ENCODE measurements at places on chromosomes 4 and X. TPM values are rescaled to one million over a fixed set of nuclear protein-coding genes. Genes with fewer than 3 reads are reported as not detected.

DNA sequence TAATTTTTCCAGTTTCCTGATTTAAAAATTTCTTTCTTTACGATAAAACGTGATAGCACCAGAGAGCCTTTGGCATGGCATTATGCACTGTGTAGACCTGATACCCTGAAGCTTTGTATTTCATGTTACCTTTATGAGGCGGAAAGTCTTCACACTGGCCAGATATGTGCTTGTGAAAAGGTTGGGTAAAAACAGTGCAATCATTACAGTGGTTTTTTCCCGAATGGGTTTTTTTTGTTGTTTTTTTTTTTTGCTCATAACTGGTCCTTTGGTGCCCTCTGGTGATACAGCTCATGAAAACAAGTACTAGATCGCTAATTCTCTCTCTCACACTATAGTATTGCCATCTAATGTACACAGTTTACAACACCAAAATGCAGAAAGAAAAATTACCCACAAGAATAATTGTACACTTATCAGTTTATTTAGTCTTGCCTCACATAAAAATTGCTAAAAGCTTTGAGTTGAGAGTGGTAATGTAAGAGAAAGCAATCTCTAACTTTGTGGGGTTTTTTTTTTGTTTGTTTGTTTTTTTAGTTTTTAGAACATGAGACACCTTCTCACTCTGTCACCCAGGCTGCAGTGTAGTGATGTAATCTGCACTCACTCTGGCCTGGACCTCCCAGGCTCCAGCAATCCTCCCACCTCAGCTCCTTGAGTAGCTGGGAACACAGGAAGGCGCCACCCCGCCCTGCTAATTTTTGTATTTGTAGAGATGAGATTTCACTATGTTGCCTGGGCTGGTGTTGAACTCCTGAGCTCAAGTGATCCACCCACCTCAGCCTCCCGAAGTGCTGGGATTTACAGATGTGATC, 21.3 kb downstream of the SPCS3 start:
- DNase-seq, result peak; percentile 55

DNA sequence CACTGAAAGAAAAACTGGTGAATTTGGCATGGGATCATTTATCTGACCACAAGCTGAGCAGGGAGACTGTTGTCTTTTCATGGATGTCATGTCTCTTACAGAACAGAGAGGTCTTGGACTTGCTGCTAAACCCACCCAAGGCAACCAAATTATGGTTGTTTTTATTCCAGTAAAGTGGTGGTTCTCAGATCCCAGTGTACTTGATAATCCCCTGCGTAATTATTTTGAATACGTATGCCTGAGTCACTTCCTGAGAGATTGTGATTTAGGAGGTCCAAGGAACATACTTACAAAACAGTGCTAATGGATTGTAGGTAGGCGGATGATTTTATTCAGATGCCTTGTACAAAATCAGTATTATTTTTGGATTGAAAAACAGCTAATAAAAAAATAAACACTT, 585.6 kb downstream of the IL1RAPL1 start:
- peak; percentile 21 for DNase-seq

GRCh38 chrX:20240201-20240600, 26.5 kb downstream of the RPS6KA3 start:
- no peak for DNase-seq

DNA sequence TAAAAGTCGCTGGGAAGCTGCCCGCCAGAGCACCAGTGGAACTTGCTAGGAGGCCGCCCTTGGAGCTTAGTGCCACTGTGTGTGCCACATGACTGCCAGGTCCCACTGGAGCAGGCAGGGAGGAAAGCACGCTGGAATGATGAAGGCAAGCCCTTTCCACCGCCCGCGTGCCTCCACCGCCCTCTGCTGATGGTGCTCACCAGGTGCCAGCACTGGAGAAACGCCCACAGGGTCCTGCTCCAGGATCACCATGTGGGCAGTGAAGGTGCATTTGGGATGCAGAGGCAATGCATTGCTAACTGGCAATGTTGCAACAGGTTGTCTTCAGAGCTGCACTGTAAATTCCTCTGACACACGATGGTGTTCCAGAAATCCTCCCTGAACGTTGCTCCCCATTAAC, 76.3 kb downstream of the SHROOM2 start:
- no peak for DNase-seq

DNA sequence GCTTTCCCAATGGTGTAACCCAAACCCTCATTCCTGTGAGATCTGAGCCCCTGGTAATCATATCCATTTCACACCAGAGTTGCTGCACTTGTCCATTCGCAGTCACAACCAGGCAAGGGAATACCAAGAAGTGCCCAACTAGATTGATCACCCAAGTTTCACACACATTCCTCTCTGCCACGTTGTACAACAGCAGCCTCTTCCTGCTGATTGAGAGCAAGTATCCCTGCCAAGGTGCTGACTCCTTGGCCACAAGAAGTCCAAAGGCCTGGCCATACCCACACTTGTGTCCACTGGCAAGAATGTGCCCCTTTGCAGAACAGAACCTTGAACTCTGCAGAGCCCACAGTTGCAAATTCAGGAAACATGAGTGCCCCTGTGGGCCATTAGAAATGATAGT, 6.5 kb upstream of the ACOT9 start:
- no peak for DNase-seq

DNA sequence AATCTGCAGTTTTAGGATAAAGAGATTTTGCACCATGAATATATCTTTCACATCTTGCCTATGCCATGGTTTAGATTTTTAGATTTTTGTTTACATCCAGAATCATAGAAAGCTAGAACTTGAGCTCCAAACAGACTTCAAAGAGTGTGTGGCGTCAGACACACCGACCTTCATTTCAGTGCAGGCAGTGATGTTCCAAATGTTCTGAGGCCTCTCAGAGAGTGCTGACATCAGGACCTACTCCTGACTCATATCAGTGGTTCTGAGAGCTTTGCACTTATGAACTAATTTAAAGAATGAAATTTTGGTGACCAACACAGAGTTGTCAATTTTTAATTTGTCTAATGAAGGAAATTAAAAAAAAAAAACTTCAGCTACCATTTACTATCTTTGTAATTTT, 18.3 kb downstream of the CXCR3 start:
- DNase-seq, result no peak

DNA sequence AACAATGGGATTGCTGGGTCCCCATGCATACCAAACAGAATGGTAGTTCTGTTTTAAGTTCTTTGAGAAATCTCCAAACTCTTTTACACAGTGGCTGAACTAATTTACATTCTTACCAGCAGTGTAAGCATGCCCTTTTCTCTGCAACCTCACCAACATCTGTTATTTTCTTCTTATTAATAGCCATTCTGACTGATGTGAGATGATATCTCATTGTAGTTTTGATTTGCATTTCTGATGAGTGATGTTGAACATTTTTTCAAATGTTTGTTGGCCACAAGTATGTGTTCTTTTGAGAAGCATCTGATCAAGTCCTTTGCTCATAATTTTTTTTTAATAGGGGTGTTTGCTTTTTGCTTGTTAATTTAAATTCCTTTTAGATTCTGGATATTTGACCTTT, 41.2 kb upstream of the ZMAT1 start:
- DNase-seq, result no peak

GRCh38 chr4:184807256-184807655, 18.5 kb downstream of the ACSL1 start:
- no peak for DNase-seq

GRCh38 chrX:110159235-110159634, 156.3 kb downstream of the TMEM164 start:
- DNase-seq, result no peak

DNA sequence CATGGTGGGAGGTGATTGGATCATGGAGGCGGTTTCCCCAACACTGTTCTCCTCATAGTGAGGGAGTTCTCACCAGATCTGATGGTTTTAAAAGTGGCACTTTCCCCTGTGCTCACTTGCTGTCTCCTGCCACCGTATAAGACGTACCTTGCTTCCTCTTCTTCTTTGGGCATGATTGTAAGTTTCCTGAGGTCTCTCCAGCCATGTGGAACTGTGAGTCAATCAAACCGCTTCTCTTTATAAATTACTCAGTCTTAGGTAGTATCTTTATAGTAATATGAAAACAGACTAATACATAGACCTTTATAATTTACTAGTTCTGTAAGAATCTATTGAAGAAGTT, 82.5 kb upstream of the PITX2 start:
- DNase-seq, result no peak

DNA sequence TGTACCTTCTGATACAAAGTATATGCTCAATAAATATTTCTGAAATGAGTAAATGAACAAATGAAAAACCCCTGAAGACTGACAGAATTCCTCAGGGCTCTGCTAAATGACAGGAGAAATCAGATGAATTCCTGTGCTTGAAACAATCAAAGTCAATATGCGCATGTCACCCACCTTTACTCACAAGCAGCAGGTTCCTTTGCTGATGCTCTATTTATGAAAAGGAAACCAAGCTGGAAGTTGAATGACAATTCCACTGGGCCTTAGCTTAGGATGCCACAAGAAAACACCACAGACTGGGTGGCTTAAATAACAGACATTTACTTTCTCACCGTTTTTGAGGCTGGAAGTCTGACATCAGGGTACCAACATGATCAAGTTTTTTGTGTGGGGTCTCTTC, 477.5 kb upstream of the TEX13C start:
- no peak for DNase-seq

DNA sequence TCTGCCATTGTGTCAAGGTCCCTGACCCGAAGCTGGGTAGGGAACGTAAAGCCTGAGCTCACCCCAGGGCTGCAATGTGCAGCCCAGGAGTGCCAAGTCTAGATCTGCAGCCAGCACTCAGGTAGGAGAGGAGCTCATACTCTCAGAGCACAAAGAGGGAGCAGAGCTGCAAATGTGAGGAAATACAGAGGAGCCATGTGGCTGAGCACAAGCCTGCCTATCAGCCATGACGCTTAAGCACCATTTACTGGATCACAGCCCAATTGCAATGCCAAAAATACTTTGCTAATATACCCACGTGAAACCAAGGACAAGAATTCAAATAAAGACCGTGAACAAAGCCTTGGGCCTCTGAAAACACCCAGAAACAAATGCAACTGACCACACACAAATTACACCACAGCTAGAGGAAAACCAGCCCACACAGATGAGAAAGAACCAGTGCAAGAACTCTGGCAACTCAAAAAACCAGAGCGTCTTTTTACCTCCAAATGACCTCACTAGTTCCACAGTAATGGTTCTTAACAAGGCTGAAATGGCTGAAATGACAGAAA, 69.0 kb upstream of the HPF1 start:
- DNase-seq, result no peak

GRCh38 chr4:176150356-176150682, 45.1 kb downstream of the SPATA4 start:
- DNase-seq, result peak; percentile 31

DNA sequence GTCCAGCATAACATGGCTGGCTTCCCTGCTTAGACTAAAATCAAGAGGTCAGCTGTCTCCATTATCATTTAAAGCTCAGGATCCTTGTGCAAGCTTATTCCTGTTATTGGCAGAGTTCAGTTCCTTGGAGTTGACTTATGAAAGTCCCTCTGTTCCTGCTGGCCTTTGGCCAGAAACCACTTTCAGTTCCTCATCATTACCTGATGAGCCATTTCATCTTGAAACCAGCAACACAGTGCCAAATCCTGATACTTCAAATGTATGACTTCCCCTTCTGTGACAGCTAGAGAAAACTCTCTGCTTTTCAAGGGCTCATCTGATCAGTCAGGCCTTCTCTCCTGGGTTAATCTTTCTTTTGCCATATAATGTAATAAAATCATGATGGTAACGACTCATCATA, 110.6 kb upstream of the FSTL5 start:
- peak; percentile 42 for DNase-seq

DNA sequence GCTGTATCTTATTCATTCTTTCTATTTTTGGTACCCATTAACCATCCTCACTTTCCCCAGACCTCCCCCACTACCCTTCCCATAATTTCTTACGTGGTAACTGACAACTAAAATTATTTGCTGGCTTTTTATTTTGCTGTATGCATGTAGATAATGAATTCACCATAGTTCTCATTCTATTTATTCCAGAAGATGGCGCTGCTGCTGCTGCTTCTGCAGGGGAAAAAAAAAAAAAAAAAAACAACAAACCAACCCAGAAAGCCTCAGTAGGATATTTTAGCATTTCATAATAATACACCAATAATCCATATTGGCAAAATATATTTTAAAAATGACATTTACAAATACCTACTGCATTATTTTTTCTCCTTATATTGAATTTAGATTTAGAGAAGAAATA, 416.6 kb upstream of the MAGEB18 start:
- peak; percentile 28 for DNase-seq

GRCh38 chrX:38656350-38656915, 95.1 kb downstream of the TSPAN7 start:
- DNase-seq, result no peak

DNA sequence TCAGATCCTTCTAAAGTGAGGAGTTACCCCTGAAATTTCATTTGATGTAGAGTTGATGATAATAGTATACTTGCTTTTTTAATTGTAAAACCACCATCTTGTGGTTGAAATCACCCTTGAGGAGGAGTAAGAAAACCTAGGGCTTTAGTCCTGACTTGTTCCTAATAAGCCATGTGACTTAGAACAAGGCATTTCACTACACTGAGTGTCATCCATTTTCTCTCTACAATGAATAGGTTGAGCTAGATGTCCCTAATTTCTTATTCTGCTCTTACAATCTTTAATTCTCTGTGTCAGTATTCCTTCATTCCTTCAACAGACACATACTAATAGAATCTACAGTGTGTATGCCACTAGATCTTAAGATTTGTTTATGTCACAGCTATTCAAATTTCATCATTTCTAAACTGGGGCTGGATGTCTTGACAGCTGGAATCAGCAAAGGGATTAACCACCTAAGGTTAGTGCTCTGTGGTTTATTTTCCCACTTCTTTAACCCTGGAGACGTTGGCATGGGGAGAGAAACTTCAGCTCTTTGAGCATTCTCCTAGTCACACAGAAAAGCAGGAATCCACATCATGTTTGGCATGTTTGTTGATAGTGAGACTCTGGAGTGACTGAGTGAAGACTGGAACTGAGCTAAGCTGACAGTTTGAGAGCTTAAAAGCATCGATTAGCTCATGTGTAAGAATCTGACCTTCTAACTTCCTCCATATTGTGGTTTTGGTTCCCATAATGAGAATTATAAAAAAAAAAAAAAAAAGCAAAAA, 246.3 kb downstream of the NDST4 start:
- DNase-seq, result no peak

DNA sequence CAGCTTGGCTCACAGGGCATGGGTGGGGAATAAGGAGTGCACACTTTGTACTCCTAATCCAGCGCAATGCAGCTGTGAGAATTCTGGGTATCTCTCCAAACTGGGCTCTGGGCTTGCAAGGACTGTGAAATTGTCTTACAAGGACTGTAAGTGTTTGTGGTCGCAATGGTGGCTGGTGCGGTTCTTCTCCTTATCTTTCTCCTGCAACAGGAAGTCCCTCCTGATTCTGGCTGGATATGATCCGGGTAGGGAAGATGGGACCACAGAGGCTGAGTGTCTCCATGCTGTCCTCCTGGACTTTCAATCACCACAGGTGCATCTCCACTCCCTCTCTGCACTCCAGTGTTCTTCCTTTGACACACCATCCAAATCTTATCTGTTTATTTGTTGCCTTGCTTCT, 55.7 kb upstream of the GYPE start:
- no peak for DNase-seq

SMS gene
- 325 TPM for total RNA-seq

CLIC2 gene
- total RNA-seq, result 0.60 TPM

TRIM61 gene
- 3.9 TPM for total RNA-seq

GPR119 gene
- not detected for total RNA-seq

CT45A1 gene
- total RNA-seq, result 61.1 TPM
